Stimulated activated CD4-positive, alpha-beta T cell treated with anti-CD3 and anti-CD28 coated beads, TNF-alpha, amount 100 ng/mL, for 4 hours (primary cell): ENCODE measurements at places on chromosomes 4 and X.

DNA sequence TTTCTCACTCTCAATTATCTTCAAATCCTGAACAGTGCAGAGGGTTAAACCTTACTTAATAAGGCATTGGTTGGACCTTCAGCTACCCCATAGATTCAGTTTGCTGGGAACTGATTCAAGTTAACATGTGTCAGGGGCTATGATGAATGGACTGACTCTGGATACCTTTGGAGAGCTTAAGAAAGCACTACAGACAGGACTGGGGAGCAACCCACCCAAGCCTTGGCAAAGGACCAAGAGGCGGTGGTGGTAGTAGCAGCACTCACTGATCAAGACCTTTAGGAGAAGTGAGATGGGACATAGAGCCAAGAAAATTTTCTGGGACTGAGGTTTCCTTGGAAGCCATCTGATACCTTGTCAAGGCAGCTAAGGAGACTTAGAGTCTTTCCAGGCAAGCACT lies 43.0 kb upstream of the TAPT1 start:
- DNase-seq, result no peak

GRCh38 chr4:107210450-107211239 lies 174.5 kb upstream of the DKK2 start:
- no peak for DNase-seq

DNA sequence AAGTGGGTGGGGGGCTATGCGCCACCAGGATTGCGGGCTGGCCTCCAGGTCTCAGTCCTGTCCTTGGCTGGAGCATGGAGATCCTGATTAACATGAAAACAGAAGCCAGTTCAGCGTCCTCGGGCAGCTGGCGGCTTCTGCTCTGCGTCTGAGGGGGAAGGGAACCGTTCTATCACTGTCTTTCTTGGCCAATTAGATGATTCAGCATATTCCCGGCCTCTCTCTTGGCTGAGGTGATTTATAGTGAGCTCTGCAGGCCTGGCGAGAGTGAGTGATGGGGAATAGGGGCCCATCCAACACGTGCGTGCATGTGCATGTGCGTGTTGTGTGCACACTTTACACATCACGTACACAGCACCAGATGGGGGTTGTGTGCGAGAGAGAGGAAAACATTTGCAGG lies 145.8 kb upstream of the ATP6AP2 start:
- no peak for DNase-seq

DNA sequence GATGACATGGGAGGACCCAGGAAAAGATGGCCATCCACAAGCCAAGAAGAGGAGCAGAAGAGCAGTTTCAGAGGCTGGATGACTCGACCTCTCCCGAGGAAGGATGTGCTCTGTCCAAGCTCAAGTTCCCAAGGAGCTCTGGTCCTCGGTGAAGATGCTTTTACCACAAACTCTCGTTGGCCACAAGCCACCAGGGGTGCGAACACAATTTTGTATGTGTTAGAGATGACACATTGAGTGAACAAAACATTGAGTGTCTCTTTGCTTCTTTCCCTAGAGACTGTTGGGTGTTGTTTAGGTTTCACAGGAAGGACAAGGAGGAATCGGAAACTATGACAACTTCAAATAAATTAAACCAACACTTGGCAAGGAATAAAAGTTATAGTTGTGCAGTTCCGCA lies 26.3 kb downstream of the FGFBP1 start:
- DNase-seq, result no peak

DNA sequence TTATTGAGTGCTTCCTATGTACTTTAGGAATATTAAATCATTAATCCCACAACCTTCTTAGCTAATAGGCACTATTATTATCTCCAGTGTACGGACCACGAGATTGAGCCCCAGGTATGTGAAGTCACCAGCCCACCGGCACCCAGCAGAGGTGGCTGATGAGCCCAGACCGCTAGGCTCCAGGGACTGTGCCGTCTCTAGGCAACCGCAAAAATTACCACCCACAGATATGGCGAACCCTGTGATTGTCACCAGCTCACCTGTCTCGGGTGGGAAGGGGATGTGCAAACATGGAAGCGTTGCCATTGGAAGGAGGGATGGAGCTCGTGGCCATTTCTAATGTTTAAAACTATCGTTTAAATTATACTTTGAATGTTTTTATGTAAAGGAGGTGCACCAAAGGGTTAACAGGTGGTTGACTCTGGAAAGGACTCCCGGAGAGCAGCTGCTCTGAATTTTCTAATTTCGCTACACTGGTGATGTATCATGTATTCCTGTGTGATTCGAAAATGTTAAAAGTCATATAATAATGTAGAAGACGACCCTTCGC lies 21.0 kb upstream of the JAKMIP1 start:
- DNase-seq, result no peak

DNA sequence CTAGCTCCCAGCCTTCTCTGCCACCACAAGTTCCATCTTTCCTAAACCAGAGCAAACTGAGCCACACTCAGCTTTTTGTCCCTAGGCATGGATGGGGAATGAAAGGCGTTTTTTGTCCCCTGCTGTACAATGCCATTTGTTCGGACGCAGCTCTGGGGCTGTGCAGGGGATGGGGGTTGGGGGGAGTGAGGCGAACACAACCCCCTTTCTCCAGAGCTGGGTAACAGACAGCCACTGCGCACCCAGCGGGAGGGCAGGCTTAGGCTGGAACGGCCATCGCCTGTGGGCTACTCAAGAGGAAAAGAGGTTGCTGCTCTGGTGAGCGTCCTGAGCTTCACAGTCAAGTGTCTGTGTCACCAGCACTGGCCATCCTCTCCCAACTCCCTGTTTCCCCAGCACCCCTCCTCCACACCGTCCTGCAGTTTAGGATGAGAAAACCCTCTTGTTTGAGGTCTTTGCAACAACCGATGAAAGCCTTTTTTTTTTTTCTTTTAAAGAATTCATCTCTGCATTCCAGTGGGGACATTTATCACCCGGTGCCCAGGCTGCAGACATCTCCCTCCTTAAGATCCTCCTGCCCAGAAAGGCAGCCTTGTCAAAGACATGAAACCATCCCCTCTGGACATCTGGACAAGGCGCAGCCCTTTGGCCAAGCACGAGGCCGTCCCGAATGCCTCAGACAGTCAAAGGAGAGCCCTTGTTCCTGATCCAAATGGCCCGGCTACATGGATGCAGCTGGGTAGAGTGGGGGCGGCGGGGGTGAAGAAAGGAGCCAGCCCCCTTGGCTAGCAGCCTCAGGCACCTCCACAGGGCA lies 419.6 kb downstream of the BCOR start:
- no peak for DNase-seq

DNA sequence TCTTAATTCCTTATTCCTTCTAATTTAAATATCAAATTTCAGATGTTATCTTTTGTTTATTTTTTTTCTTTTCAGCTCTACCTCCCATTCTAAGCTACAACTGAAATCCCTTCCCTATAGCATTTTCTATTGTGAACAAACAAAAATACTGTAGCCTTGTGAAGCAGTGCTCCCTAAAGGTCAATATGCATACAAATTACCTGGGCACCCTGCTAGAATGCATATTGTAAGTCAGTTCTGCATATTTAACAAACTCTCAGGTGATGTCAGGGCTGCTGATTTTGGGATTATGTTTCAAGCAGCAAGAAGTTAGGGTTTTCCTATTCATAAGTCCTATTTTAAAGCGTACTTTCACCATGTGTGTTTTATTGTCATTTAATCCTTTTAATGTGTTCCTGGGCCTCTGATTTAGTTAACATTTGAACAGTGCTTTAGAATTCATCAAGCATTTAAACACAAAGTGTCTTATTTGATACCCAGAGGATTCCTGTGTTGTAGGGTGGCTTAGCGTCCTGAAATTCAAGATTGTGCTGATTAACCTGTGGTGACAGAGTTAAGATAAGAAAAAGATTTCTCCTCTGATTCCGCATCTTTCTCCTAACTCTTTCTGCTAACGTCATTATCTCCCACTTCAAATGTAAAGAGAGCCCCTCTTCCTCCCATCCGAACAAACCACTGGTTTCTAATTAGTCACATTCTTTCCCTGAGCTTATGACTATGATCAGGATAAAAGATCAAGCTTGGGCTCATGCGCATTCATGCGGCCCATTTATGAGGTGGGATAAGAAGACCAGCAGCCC lies 221.3 kb downstream of the ANK2 start:
- no peak for DNase-seq

GRCh38 chr4:142130666-142131065 lies 494.3 kb downstream of the IL15 start:
- no peak for DNase-seq

GRCh38 chr4:115505326-115505725 lies 391.9 kb upstream of the NDST4 start:
- no peak for DNase-seq

DNA sequence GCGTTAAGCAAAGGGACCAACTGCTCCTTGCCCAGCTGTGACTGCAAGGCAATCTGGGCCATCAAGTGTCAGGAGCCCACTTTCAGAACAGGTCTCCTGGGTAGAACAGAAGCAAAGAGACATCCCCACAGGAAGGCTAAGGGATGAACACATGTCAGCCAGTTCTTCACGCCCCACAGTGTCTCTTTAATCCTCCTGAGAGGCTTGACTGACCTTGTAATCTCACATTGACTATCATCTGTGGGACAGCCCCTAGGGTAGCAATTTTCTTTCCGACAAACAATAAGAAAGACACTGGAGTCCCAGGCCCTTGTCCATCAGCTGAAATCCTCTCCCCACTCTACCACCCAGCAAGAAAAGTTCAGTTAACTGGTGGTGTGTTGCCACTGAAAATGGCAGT lies 1.0 kb downstream of the CHRDL1 start:
- DNase-seq, result no peak

DNA sequence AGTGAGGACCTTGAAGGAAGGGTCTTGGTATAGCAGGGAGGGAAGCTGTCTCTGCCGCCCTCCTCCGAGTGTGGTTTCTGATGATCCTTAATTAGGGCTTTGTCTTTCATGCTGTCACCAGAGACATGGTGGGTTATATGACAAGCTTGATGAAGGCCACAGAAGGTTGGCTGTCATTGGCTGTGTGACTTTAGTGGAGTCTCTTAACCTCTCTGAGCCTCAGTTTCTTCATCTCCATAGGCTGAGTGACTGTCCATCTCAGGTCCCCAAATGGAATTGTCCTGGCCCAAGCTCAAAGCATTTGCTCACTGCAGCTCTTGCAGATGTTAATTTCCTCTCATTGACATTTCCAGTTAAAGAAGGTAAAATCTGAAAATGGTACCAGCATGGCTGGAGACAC lies 16.6 kb upstream of the UBA6 start:
- no peak for DNase-seq

DNA sequence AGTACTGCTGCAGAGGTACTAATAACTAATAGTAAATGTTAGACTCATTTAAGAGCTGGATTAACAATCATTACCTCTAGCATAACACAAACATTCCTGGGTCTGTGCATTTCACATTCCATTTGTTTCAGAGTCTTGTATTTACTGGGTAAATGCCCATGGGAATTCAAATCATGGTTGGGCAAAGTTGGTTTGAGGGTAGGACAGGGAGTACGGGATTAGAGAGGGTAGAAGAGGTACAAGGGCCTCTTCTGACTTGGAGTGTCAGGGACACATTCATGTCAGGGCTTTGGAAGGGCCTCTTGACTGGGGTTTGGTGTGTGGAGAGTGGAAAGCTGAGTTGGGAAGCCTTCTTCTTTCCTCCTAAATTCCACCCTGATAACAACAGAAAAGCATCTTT lies 65.9 kb downstream of the WWC2 start:
- DNase-seq, result no peak

DNA sequence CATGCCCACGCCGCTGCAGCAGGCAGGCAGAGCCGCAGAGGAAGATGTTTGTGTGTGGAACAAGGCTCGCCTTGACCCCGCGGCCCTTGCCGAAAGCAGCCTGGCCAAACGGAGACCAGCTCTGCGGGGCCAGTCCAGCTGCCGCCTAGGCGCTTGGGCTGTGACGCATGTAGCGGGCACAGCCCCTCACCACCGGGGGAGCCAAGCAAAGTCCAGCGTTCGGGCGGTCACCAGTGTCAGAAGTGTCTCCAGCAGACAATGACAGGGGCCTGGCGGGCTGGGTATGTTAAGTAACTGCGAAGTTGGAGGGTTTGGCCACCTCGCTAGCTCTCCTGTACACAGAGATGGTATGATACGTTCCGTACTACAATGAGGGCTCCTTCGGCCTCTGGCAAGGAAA lies 1.3 kb downstream of the AMER1 start:
- no peak for DNase-seq

DNA sequence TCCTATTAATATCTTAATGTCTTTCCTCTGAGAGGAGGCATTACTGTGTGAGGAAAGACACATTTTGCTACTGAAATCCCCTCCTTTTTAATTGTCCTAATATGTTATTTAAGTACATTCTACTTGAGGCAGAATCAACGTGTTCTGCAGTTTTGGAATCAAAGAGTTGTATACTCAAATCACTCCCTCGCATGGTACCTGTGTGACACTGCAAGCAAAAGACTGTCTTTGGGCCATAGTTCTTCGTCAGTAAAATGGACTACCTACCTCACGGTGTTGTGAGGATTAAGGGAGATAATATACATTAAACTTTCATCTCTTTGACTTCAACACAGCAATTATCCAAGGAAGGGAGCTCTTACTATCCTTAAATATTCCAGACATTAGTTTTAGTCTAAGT lies 61.5 kb downstream of the TIGD2 start:
- no peak for DNase-seq

- DNase-seq, result no peak
These were observed 402.2 kb upstream of the FGF13 start for GRCh38 chrX:139113708-139114107.

GRCh38 chr4:38896940-38897339 lies 29.3 kb downstream of the FAM114A1 start:
- DNase-seq, result no peak

GRCh38 chrX:40096395-40097091 lies 1.2 kb downstream of the BCOR start:
- peak; percentile 46 for DNase-seq

- DNase-seq, result no peak
These were observed 128.1 kb upstream of the NDP start for GRCh38 chrX:44101281-44101680.

DNA sequence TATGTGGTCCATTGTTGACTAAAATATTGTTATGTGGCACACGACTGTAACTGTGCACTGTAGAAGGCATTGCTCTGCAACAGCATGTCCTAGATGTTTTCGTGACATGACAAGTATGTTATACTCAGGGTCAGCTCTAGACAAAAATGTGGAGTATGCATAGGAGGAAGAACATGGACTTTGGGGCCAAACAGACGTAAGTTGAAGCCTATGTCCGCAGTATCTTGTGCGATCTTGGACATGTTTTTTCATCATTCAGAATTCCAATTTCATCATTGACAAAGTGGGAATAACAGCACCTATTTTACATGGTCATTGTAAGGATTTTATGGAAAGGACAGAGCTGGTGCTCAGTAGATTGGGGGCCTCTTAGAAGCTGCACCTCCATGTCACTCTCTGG lies 27.7 kb upstream of the PROM1 start:
- no peak for DNase-seq

DNA sequence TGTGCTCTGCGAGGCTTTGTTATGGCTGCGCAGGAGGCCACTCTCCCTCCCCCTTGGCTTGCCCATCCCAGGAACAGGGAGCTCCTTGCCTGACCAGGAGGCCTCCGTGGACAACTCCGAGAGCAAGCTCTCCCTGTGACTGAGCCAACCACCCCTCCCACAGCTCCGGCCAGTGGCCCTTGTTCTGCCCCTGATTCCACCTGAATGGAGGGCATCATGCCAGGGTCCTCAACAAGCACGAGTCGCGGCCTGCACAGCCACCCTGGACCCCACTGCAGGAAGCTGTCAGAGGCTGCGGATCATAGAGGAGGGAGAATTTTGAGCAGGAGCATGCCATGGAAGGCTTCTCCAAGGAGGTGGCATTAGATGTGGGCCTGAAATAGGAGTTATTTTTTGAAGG lies 44.8 kb upstream of the GRPEL1 start:
- DNase-seq, result no peak

- DNase-seq, result no peak
These were observed 4.2 kb upstream of the MTMR1 start for GRCh38 chrX:150688911-150689451.

GRCh38 chr4:172683021-172683420 lies 485.6 kb upstream of the GALNT7 start:
- no peak for DNase-seq
